CD4-positive, alpha-beta T cell treated with Interleukin-12 subunit alpha and Interleukin-12 subunit beta, for 1 hour (primary cell): ENCODE measurements at places on chromosomes 7 and 10.

- DNase-seq: no peak
Measured at GRCh38 chr10:79399223-79399831, 46.1 kb downstream of the ZCCHC24 start.

DNA sequence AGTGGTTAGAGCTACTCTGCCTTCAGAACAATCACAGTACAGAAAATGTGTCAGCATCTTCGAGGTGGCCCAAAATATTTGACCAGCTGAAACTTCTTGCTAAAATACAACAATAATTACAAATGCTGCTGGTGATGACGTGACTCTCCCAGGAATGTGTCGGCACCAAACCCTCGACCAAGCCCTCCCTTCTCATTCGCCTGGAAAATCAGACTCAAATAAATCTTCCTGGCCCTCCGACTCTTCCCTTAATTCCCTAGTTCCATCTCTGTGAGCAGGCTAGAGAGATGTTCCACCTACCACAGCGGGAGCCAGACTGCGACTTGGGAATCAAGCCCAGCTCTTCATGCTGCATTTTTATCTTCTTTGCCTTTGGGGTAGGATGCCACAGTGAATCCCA is 4.1 kb downstream of the PRSS2 start:
- DNase-seq: no peak

- DNase-seq: no peak
Measured at GRCh38 chr10:89942217-89942616, 240.8 kb downstream of the KIF20B start.

- DNase-seq: no peak
Measured at GRCh38 chr7:1733206-1733907, 63.3 kb downstream of the ELFN1 start.

GRCh38 chr7:11404355-11404754 is 427.6 kb downstream of the THSD7A start:
- DNase-seq: no peak

DNA sequence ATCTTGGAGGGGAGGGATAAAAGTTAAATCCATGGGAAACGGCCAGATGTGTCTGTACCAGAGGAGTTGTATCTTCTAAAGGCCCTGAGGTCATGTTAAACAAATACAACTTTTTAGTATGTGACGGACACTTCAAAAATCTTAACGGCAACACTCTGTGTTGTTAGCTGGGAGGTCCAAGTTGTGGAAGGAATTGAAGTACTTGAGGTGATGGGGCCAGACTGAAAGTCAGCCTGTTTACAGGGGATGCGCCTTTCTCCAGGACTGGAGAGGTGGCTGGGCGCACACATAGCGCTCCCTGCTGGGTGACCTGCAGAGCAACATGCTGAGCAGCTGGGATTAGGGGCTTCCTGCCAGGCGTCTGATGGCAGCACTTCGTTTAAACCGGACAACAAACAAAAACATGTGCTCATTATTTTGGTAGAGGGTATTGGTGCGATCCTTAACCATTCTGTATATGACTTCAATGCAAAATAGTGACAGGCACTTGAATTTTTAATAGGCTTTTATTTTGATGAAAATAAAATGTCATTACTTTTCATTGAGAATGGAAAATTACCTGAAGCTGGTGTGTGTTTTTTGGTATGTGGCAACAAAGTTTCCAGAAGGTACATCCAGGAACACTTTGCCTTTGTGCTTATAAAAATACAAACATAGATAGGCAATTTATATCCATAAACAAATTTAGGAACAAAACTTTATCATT is 198.2 kb downstream of the MLLT10 start:
- peak; percentile 35 for DNase-seq

DNA sequence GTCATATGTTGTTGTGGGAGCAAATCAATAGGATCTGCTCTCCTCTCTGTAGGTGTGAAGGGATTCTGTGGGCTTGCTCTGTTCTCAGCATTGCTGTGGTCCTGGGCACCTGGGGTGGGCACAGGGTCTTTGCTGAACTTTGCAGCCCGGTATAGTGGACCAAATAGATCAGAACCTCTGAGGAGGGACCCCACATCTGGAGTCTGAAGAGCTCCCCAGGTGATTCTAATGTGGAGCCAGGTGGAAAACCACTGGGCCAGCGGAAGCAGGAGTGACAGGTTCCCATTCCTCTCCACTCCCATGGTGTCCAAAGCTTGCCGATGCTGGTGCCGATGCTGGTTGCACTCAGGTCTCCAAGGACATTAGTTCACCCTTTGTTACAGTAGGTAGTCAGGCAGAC is 257.2 kb downstream of the GLRX3 start:
- DNase-seq: no peak

DNA sequence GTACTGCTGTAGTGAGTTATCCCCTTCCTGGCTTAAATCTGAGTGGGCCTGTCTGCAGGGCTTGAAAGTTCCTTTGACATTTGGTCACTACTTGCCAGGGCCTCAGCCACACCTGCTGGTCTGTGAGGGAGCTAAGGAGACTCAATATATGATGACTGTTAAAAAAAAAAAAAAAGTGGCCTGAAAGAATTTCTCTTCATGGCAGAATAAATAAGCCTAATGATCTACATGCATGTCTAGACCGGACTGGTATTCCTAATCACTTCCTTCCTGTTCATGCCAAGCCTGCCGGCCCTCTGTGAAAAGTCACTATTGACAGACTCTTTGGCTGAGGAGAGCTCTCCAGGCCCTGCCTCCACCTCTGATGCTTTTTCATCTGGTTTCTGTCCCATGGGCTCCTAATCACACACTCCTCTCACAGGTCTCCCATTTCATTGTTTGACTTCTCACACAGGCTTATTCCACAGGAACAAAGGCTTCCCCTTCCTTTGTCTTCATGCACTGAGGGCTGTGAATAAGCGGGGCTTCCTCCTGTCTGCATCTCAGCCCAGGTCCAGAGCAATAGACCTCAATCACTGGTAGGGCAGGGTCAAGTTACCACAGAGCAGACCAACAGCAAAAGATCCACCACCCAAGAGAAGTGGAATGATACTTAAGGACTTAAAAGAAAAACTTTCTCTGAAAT is 99.1 kb upstream of the SEC61G start:
- no peak for DNase-seq

DNA sequence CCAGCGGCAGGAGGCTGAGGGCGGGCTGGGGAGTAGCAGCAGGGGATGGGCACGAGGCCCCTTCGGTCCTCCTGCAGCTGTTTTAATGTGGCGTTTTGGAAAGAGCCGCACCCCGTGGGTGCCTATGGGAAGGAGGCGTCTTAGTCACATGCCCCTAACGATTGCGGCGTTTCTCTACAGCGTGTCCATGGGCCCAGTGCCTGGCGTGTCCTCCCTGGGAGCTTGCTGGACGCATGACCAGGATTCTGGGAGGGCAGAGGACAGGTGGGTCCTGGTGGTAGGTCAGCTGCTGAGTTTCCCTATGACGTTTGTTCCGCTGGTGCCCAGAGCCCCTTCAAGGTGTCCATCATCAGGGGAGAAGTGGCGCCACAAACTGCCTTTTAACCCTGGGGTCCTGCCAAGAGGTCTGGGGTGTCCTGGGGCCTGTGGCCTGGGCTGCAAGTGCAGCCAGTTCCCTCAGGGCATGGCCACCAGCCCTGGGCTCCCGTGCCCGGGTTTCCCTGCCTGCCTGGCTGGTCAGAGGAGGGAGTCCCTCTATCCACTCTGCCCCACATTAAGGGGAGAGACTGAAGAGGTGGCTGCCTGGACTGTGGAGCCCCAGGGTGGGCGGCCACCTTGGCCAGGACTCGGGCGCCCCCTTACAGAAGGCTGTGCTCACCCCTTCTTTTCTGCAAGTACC is 48.7 kb downstream of the PWWP2B start:
- no peak for DNase-seq

DNA sequence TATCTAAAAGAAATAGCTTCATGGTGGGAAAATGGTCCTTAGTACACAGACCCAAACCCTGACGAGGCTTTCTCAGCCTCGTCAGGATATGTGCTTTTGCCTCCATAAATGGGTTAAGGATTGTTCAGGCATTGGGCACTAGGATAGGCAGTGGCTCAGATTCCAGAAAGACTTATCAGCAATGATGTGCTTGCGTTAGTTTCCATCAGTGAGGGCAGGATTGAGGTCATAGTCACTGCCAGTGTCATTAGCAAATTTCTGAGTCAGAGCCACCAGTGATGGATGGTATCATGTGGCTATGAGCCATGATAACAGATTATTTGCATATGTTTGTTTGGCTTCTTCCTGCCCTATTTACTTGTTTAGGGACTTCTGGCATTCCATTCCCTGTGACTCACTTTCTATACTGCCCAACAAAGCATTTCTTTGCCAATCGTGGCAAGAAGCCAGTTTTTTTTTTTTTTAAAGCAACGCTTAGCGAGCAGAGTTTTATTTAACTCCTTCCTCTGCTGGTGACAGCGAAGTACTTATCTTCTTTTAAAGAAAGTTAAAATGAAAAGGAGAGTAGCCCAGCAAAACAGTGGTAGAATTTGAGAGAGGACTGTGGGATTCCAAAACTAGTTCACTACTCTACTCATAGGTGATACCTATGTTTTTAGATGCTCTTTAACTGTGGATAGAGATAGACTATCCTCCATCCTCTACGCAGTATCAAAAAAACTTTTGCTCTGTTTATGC is 44.4 kb downstream of the MYPN start:
- DNase-seq: no peak

- DNase-seq: no peak
Measured at GRCh38 chr10:116490028-116490662, 55.6 kb upstream of the PNLIP start.

DNA sequence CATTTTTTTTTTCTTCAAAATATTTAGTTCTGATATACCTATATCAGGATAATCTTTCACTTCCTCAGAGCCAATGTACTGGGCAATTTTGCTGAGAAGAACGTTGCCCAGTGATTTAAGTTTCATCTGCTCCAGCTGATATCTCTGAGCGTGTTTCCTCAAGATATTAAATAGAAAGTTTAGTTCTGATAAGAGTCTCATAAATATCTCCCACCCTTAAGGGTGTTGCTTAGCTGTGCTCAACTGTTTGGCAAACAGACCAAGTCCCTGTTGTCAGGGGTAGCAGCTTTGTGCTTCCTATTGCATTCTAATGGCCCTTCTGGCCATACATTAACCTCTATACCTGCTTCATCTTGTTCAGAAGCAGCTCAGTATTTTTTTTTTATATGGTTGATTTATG is 84.7 kb upstream of the GPR141 start:
- no peak for DNase-seq

DNA sequence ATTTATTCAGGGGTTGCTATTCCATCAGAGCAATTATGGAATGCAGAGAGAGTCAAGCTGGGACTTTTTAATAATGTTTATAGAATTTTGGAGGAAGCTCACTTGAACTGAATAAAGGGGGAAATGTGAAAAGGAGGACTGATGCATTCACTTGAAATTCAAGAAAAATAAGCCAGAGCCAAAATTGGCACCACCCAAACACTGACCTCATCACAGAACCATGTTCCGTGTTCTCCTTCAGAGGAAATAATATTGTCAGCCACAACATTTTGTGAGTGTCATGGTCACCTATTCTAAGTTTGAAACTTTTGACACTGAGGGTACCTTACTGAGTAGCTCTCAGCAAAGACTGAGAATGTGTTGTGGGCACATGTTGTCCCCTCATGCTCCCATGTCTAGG is 207.0 kb downstream of the ANK3 start:
- no peak for DNase-seq

GRCh38 chr10:5589661-5590511 is 65.1 kb downstream of the CALML3 start:
- DNase-seq: no peak

GRCh38 chr7:30989824-30990672 is 26.3 kb downstream of the GHRHR start:
- DNase-seq: no peak

- DNase-seq: no peak
Measured at GRCh38 chr10:86673216-86673826, 5.0 kb downstream of the LDB3 start.
